Stimulated activated CD8-positive, alpha-beta memory T cell treated with anti-CD3 and anti-CD28 coated beads, Interleukin-12 subunit alpha, Interleukin-12 subunit beta, amount 100 ng/mL, for 4 hours (primary cell): ENCODE measurements at places on chromosomes 16 and 17.

DNA sequence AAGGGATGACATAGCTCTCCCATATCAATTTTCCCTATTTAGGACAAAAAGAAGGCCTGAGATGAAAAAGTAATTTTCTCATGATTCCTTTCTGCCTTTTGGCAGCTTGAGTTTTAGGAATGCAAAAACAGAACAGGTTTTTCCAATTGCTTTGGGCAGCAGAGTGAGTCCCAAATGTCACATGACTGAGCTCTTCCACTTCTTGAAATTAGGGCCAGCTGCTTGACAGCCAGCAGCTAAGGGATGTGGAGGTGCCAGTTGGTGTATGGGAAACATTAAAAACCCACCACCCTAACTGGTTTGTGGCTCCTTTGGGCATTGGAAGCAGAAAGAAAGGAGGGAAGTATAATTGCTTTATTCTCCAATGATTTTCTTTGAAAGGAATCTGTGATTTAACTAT lies 133.8 kb upstream of the FAM20A start:
- DNase-seq: no peak

GRCh38 chr17:17309356-17309755 lies 6.2 kb downstream of the NT5M start:
- DNase-seq: no peak

DNA sequence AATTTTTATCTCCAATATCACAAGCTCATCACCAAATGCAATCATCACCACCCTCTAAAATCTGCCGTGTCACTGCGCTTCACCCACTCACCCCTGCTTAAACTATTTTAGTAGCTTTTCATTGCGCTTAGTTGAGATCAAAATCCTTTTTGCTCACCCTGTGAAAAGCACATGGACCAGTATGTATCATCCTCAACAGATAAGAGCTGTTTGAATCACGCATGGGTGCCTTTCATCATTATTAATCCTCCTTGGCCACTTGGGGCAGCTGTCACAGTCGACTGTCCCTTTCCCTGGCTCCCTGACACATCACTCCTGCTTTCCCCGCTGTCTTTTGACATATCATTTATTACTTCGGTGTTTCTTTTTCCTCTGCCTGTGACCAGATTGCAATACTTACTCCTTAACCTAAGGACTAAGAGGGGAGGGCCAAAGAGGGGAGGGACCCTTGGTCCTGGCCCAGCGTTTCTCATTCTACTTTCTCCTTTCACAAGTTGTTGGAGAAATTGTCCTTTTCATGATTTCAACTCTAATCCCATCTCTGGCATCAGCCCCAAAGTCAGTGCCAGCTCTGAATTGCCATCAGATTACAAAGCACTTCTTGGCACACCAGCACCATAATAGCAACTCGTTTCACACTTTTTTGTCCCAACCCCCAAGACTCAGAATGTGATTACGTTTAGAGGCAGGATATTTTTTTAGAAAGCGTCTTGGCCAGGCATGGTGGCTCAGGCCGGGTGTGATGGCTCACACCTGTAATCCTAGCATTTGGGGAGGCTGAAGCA lies 8.6 kb upstream of the KDM6B start:
- no peak for DNase-seq

GRCh38 chr17:27630607-27631410 lies at the start of gene LGALS9:
LGALS9 (plus strand) TSS chr17:27631188; CDS start chr17:27631266, 78 bp downstream.
- peak; percentile 9 for DNase-seq

DNA sequence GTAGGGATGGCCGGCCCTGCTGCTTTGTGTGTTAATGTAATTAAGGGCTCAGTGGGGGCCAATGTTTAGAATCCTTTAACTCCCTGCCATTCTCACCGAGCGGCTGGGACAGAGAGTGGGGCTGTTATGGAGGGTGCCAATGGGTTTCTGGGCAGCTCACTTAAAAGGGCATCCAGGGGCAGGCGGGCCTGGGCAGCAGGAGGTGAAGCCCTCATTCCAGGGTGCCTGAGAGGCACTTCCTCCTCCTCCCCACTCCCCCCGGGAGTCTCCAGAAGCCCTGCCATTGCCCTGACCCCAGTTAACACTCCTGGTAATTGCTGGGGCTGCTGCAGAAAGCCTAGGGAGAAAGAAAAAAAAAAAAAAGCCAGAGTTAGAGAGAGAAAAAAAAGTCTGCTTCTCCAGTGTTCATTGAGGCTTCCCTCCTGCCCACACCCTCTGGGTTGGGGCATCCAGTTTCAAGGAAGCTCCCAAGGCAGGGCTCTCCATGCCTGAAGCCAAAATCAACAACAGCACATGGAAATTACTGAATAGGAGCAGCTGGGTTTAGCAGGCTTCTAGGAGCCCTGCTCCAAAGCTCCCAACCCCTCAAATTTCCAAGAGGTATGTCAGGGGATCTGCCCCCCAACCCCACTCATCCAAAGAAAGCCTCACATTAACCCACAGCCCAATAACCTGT lies 28.0 kb downstream of the CUEDC1 start:
- no peak for DNase-seq
